Activated CD8-positive, alpha-beta memory T cell treated with anti-CD3 and anti-CD28 coated beads, Interleukin-2, amount 10 ng/mL, durations not matched to agents 7 days and 5 days (primary cell): ENCODE measurements at places on chromosomes 7 and 10.

GRCh38 chr7:2878306-2878705 is 34.2 kb upstream of the GNA12 start:
- no peak for DNase-seq

DNA sequence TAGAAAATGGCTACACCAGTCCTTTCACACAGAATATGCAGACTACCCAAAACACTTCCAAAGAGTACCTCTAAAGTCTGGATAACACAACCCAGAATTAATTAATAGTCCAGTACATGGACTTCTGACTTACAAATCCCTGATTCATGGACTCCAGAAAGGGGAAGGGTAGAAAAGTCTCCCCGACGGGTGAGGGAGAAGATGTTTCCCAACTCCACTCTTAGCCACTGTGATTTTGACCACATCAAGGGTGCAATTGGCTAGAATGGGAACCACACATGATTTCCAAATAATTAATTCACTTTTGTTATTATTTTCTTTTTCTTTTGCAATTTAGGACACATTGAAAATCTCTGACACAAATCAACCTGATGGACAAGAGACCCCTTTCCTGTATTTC is 1.4 kb downstream of the TMEM130 start:
- no peak for DNase-seq

- DNase-seq, result peak; percentile 67
These were observed 5.7 kb downstream of the ARPC1B start for GRCh38 chr7:99380032-99380822.

GRCh38 chr7:44380831-44381493 is 55.6 kb upstream of the CAMK2B start:
- no peak for DNase-seq

GRCh38 chr10:9825491-9826018 is 1192.1 kb upstream of the CELF2 start:
- no peak for DNase-seq

- no peak for DNase-seq
These were observed 1063.0 kb upstream of the AUTS2 start for GRCh38 chr7:68535266-68535665.

GRCh38 chr10:122072491-122072890 is 83.5 kb downstream of the TACC2 start:
- no peak for DNase-seq

- DNase-seq, result no peak
These were observed 271.6 kb downstream of the CSTF2T start for GRCh38 chr10:51427758-51428157.

DNA sequence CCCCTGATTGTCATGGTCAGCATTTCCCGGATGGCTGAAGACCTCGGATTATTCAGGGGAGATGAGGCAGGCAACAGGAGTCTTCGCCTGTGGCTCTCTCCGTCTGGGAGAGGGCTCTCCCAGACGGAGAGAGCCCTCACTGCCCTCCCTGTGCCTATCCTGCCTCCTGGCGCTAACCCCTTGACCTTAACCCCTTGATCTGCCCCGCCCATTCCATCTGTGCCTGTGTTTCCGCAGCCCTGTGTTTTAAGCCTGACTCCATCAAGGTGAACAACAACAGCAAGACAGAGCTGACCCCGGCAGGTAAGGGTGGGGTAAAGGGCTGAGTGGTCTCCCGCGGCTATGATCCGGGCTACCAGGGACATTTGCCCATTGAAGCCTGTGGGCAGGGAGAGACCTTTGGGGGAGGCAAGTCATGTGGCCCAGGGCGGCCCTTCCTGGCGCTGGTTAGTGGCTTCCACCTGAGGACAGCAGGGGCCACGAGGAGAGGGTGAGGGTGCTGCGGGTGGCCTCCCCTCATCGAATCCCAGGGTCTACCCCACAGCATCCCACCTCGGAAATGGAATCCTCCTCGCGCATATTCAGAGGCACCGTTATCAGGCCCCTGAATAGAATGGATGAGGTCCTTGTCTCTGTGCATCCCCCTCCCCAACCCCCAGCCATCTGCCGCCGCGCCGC is 4.2 kb upstream of the MUC12 start:
- no peak for DNase-seq

GRCh38 chr7:137882261-137882668 is 35.5 kb upstream of the DGKI start:
- DNase-seq, result peak; percentile 66

GRCh38 chr7:118280319-118281012 is 56.0 kb downstream of the ANKRD7 start:
- no peak for DNase-seq

GRCh38 chr7:44965937-44966730 is 12.7 kb downstream of the MYO1G start:
- no peak for DNase-seq

GRCh38 chr10:60461688-60462087 is 72.0 kb upstream of the ANK3 start:
- no peak for DNase-seq

- no peak for DNase-seq
These were observed 5.0 kb upstream of the TASOR2 start for GRCh38 chr10:5679606-5680005.

GRCh38 chr7:149787428-149788299 is 14.3 kb upstream of the ZNF467 start:
- DNase-seq, result no peak

DNA sequence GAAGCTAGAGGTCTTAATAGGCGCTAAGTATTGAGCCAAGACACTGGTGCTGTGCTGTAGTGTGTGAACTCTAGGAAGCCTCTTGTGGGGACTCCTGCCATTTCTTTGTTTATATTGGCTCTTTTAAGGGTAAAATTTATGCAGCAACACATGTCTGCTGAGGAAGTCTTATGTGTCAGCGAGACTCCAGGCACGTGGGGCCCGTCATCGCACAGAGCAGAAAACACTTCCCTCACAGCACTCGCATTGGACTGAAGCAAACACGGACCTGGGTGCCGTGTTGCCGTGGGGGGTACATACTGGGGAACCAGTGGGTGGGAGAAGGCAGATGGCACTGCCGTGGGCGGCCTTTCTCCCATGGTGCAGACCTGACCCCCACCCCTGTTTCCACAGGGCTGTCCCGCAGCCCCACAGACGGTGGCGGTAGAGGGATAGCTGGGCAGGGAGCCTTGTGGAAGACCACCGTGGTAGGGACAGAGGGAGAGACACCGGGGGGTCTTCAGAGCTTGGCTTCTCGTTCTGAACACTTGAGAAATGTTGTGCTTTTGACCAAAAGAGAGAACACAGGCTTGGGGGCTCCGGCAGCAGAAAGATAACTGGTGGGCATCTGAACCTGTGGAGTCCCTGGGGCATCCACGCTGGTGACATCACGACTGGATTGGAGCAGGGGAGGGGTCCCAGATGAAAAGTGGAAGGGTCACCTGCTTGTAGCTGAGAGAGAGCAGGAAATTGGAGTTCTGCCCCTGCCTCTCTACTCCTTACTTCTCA is 284.7 kb upstream of the SHH start:
- DNase-seq, result no peak

DNA sequence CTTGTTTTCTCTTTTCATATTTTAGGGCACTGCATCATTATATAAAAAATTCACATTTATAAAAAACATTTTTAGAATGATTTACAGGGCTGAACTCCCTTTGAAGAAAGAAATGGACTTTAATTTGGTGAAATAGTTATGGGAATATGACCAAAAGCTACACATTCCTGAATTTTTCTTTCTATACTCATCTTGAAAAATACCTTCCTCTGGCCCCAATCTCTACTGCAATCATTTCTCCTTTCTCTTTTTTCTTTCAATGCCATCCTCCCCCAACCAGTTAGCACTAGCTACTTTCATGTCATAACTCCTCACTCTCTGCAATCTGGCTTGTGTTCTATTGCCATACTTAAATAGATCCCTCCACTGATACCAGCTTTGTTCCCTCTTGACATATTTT is 6.2 kb downstream of the WNT8B start:
- DNase-seq, result no peak

GRCh38 chr7:20240080-20240926 is 23.1 kb upstream of the MACC1 start:
- peak; percentile 41 for DNase-seq

DNA sequence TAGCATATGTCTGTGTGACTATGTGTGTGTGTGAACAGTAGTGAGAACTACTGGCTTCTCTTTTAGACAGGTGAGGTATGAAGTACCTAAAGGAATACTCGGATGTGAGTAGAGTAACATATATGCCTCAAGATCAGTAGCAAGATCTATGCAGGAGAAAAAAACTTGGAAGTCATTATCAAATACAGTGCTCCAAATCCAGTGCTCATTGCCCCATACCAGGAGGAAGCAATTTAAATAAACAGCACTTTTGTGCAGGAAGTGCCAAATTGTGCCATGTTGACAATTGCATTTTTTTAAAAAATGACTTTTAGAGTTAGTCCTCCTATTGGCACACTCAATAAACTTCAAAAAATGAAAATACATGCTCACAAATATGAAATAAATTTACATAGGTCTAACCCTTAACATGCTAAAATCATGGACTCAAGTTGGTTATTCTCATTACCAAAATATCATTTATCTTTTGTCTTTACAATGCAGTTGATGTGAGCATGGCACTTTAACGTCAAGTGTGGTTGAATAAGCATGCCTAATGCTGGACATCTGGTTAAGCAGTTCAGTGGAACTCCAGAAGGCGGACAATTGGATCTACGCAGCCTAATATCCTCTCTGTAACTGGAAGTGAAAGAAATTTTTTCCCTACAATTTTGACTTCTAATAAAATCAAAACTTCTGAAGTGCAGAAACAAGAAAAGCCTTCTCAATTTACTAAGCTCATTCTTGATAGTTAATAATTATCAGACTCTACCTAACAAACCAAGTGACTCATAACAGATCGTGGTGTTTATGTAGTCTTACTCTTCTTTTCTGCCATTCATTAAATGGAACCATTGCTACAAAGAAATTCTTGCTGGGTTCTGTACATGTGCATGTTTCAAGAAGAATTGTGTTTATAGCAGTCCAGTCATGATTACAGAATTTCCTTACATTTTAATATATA is 195.2 kb downstream of the MDFIC start:
- DNase-seq, result no peak

DNA sequence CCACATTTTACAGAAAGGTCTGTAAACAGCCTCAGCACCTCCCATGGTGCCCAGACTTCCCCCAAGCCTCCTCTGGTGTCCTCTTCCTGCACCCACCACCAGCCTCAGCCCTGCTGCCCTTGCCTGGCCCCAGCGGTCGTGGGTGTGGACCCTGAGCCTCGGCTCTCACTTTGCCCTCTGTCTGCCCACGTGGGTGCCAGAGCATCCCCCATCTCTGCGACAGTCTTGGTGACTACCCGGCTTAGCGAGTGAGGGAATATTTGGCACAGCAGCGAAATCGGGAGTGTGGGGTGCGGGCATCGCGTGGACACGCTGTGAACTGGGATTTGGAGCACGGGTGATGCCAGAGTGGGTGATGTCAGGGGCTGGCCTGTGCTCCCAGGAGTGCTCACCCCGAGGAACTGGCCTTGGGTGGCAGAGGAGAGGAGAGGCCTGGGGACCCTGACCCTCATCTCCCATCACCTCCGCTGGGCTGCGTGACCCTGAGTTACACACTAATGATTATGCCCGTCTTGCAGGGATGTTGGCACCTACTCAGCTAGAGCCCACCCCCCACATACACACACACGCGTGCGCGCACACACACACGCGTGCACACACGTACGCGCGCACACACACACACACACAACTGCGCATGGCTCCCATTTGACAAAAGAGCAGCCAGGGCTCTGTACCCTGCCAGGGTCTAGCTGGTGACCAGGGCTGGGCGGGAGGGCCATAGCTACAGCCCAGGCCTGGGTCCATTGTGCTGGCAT is 8.7 kb downstream of the ELFN1 start:
- peak; percentile 36 for DNase-seq
